ENCODE measurements at places on chromosomes 6 and 20. TPM values are rescaled to one million over a fixed set of nuclear protein-coding genes. Genes with fewer than 3 reads are reported as not detected.

CNKSR3 gene
- 5.4 TPM for total RNA-seq

LPIN3 gene
- total RNA-seq = 1.6 TPM

CTAGE9 gene
- total RNA-seq = not detected

DNA sequence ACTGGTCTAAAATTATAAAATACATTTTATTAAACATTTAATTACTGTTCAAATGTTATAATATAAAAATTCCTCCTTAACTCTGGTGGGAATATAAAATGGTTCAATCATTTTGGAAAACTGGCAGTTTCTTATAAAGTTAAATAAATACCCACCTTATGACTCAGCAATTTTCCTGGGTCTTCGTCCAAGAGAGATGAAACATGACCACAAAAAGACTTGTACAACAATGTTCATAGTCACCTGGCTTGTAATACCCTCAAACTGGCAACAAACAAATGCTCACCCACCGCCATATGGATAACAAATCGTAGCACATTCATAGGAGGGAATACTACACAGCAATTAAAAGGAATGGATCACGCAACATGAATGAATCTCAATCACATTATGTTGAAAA is 66.0 kb upstream of the RIN2 start:
- no peak for DNase-seq
- H3K4me3 ChIP-seq = no peak overlapping the region
- no peaks in the 10 kb centered on the region for H3K36me3 ChIP-seq
- H3K27me3 ChIP-seq = no peaks in the 10 kb centered on the region
- no peak overlapping the region for H3K27ac ChIP-seq

DNA sequence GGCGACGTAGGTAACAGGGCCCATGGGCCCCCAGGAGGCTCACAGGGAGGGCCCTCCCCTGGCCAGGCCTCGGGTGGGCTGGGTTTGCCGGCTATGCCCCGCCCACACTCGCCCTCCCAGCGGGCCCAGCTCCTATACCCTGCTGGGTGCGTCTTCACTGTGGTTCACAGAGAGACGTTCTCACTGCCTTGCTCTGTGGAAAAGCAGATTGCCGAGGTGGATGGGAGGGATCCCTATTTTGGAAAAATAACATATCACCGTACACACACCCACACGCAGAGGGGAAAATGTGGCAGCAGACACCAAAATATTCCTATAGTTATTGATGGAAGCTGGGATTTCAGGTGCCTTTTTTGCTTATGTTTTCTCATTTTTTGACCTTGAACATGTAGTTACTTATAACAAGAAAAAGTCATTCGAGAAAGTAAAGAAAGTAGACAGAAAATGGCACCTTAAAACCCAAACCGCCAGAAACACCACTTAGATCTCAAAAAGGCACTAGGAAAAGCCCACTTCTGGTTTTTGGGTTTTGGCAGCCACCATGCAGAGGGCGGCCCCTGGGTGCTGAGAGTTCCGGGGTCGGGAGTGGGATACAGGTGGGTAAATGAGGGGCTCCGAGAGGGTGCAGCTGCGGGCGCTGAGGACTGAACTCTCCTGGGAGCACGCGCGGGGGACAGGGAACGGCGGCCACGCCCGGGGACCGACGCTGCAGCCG is 49.4 kb downstream of the TMEM242 start:
- peaks cover 20% of the 10 kb centered on the region for H3K4me1 ChIP-seq
- H3K27me3 ChIP-seq = no peaks in the 10 kb centered on the region
- peak overlapping the region; percentile 57 for H3K27ac ChIP-seq
- DNase-seq = peak; percentile 80
- peak overlapping the region; percentile 79 for H3K4me3 ChIP-seq

All from thymus (tissue), 14 donors.